ENCODE measurements at places on chromosomes 3 and 15.
A peak's percentile ranks its signal among the peaks of the same experiment; 100 is the strongest.

GRCh38 chr3:189820365-189820720 is 189.2 kb downstream of the TP63 start:
- DNase-seq: no peak

GRCh38 chr3:151548195-151548594 is 87.3 kb upstream of the IGSF10 start:
- no peak for DNase-seq

DNA sequence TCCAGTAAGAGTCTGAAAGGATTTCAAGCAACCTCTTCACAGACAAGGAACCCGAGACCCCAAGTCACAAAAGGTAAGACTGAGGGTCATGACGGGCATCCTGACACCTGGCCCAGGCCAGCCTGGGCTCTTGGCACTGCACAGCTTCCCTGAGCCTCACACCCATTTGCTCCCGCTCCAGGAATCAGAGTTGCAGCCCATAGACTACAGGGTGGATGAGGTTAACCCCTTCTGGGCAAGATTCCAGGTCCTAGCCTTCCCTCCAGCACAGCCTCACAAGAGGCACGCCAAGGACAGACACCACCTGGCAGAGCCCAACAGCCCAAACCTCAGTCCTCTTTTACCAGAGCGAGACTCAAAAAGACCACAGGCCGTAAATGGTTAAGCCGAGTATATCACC is 36.2 kb downstream of the RBPMS2 start:
- DNase-seq: no peak

DNA sequence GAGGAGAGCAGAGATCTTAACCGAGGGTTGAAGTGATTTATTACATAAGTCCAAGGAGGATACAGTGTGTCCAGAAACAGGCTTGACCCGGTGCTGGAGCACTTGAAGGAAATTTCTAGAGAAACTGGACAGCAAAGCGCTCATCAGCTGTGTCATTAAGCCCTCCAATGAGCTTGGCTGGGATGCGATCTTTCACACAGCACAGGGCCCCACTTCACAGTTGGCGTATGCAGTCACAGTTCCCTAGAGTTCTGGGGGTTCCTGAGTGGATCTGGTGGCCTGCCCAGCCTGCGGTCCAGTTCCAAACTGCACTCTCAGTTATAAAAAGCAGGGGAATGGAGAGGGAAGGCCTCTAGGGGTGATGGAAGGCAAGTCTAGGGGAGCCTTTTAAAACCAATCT is 13.6 kb downstream of the ST8SIA2 start:
- no peak for DNase-seq

GRCh38 chr3:119675188-119675874 is 1.9 kb downstream of the COX17 start:
- no peak for DNase-seq

GRCh38 chr3:161349529-161350312 is 21.6 kb downstream of the SPTSSB start:
- peak; percentile 59 for DNase-seq

GRCh38 chr15:63277038-63277892 is at the start of gene APH1B:
APH1B (plus strand) TSS chr15:63277605; CDS start chr15:63277624, 19 bp downstream.
- DNase-seq: peak; percentile 83

DNA sequence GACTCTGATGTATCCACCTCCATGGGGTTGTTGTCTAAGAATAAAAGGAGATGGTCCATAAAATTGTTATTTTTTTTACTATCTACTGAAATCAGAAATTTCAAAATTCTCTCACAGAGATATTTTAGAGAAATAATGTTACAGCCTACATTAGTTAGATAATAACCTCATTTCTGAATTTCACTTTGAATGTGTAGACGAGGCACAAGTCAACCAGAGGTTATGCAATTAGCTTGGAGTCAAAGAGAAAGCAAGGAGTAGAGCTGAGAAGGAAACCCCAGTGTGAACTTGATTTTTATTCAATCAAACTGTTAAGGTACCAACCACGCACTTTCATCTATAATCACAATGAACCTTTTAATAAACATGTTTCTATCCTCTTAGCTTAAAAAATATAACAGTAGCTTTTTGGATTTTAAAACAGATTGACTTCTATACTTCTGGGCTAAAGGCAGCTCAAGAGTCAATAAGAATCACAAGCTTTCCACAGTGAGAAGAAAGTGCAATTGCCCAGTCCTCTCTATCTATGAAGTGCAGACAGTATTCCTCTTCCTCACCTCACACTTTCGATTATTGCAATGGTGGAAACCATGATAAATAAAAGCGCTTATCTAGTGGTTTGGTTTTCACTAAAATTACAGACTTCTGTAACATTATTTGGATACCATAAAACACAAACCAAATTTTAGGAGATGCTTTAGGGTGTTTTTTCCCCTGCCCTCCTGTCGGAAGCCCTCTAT is 403.2 kb downstream of the ZBTB20 start:
- peak; percentile 26 for DNase-seq
